Glutamatergic neuron (in vitro differentiated cells): ENCODE measurements at places on chromosomes 16 and 17.
A peak's percentile ranks its signal among the peaks of the same experiment; 100 is the strongest.

DNA sequence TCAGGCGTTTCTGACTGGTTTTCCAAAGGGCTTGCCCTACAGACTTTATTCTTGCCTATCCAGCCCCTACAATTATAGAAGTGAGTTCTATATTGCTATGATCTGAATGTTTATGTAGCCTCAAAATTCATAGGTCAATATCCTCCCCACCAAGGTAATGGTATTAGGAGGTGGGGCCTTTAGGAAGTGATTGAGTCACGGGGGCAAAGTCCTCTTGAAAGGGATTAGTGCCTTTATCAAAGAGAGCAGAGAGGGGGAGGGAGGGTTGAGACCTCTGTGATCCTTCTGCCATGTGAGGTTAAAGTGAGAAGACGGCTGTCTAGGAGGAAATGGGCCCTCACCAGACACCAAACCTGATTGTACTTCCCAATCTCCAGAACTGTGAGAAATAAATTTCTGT, 931 bp upstream of the CPHXL start:
- H3K4me1 ChIP-seq, result no peaks in the 10 kb centered on the region
- no peaks in the 10 kb centered on the region for H3K27me3 ChIP-seq
- DNase-seq, result no peak
- H3K36me3 ChIP-seq, result no peaks in the 10 kb centered on the region
- H3K4me3 ChIP-seq, result no peak overlapping the region

GRCh38 chr17:82775001-82775823, 23.3 kb downstream of the TBCD start:
- peaks cover 2% of the 10 kb centered on the region for H3K27me3 ChIP-seq
- no peaks in the 10 kb centered on the region for H3K36me3 ChIP-seq
- peak; percentile 86 for DNase-seq
- H3K4me3 ChIP-seq, result no peak overlapping the region
- H3K27ac ChIP-seq, result no peak overlapping the region

- peaks cover 6% of the 10 kb centered on the region for H3K36me3 ChIP-seq
- no peaks in the 10 kb centered on the region for H3K4me1 ChIP-seq
- no peak overlapping the region for H3K27ac ChIP-seq
- DNase-seq, result no peak
- no peak overlapping the region for H3K4me3 ChIP-seq
Measured at GRCh38 chr16:54244061-54244886, 42.3 kb downstream of the IRX3 start.

GRCh38 chr16:29676989-29677785, 1.8 kb upstream of the QPRT start:
- H3K27me3 ChIP-seq, result no peaks in the 10 kb centered on the region
- H3K36me3 ChIP-seq, result no peaks in the 10 kb centered on the region

DNA sequence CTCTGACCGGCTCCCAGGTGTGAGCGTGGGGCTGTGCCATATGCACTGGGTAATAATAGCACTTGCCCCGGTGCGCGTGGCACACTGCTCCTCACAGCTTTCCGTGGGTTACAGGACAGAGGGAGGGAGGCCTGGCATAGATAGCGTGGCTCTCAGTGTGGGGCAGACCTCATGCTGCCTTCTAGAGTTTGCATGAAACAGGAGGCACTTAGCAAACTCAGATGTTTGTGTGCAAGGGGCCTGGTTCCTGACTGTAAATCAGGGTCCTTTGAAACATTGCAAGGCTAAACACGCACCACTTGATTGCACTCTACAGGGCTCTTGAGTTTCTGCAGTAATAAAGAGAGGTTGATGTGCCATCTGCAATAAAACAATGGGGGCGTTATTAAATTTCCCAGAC, 101.7 kb downstream of the RPTOR start:
- H3K27me3 ChIP-seq, result peaks cover 8% of the 10 kb centered on the region
- H3K4me1 ChIP-seq, result peaks cover 20% of the 10 kb centered on the region
- H3K36me3 ChIP-seq, result no peaks in the 10 kb centered on the region
- no peak for DNase-seq

- H3K4me1 ChIP-seq, result peaks cover 9% of the 10 kb centered on the region
- no peak overlapping the region for H3K27ac ChIP-seq
- H3K27me3 ChIP-seq, result peaks cover 3% of the 10 kb centered on the region
Measured at GRCh38 chr16:47037396-47037745, 63.9 kb upstream of the DNAJA2 start.

DNA sequence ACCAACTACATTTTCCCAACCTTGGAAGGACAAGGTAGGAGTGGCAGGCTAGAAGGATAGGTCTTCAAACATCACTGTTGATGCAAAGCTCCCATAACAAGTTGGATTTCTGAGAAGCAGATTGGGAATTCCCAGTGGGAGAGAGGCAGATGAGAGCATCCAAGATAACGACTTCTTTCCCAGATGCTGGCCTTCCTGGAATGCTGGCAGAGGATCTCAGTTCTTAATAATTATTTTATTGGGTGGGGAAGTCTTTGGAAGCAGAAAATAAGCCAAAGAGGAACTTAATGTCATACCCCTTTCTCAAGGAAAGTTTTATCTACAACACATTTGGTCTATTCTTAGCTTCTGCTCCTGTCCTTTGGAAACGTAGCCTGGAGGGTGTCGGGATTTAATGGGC, 64.5 kb downstream of the MPRIP start:
- H3K4me1 ChIP-seq, result peaks cover 78% of the 10 kb centered on the region
- H3K27me3 ChIP-seq, result peaks cover 11% of the 10 kb centered on the region
- no peaks in the 10 kb centered on the region for H3K36me3 ChIP-seq

GRCh38 chr17:36111068-36111490, 7.5 kb downstream of the CCL4 start:
- H3K4me3 ChIP-seq, result no peak overlapping the region
- no peak for DNase-seq
- H3K27ac ChIP-seq, result no peak overlapping the region
- H3K36me3 ChIP-seq, result no peaks in the 10 kb centered on the region

GRCh38 chr17:76191896-76192295, 48.4 kb downstream of the RNF157 start:
- DNase-seq, result no peak
- no peaks in the 10 kb centered on the region for H3K36me3 ChIP-seq
- H3K27me3 ChIP-seq, result no peaks in the 10 kb centered on the region
- peaks cover 4% of the 10 kb centered on the region for H3K4me1 ChIP-seq

GRCh38 chr16:1089822-1090619, 6.0 kb downstream of the C1QTNF8 start:
- no peak overlapping the region for H3K4me3 ChIP-seq
- DNase-seq, result no peak
- peaks cover 8% of the 10 kb centered on the region for H3K36me3 ChIP-seq
- H3K27me3 ChIP-seq, result peaks cover 10% of the 10 kb centered on the region

DNA sequence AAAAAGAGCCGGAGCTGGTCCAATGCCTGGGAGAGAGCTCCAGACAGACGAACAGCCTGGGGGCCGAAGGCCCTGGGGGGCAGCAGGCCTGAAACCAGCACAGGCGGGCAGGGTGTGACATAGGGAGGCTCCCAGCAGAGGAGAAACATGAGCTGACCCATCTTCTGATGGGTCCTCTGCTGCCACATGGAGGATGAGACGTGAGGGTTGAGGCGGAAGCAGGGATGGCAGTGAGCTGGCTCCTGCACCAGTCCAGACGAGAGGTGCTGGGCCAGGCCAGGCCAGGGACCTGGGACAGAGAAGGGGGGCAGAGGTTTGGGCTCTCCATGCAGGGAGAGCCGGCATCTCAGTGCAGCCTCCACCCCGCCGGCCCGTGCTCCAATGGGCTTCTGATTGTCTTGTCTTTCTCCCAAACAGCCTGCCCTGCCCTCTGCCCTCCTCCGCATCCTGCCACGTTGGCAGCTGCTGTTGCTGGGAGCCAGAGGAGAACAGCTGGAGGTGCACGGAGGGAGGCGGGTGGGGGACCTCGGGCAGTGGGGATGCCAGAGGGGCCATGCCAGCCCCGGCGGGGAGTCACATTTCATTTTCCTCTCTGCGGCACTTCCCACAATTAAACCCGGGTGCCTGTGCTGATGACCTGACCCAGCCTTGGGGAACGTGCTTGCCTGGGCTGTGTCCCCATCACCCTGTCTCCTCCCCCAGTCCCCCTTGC, 139.1 kb upstream of the GSE1 start:
- peak overlapping the region; percentile 86 for H3K27ac ChIP-seq
- H3K36me3 ChIP-seq, result no peaks in the 10 kb centered on the region
- peaks cover 18% of the 10 kb centered on the region for H3K27me3 ChIP-seq
- peaks cover 34% of the 10 kb centered on the region for H3K4me1 ChIP-seq
- H3K4me3 ChIP-seq, result peak overlapping the region; percentile 78
- DNase-seq, result no peak

- no peak overlapping the region for H3K27ac ChIP-seq
- peaks cover 9% of the 10 kb centered on the region for H3K27me3 ChIP-seq
- no peak overlapping the region for H3K4me3 ChIP-seq
- no peak for DNase-seq
- H3K36me3 ChIP-seq, result peaks cover 4% of the 10 kb centered on the region
Measured at GRCh38 chr17:17400070-17400469, 76.7 kb upstream of the MED9 start.

GRCh38 chr17:77475016-77475976, 334.5 kb downstream of the SEC14L1 start:
- peak; percentile 14 for DNase-seq
- H3K27ac ChIP-seq, result peak overlapping the region; percentile 78
- peak overlapping the region; percentile 30 for H3K4me3 ChIP-seq
- H3K36me3 ChIP-seq, result peaks cover 4% of the 10 kb centered on the region
- H3K27me3 ChIP-seq, result peaks cover 22% of the 10 kb centered on the region

GRCh38 chr17:82338858-82339633, 5.5 kb upstream of the SECTM1 start:
- peaks cover 7% of the 10 kb centered on the region for H3K4me1 ChIP-seq
- DNase-seq, result no peak
- peaks cover 13% of the 10 kb centered on the region for H3K27me3 ChIP-seq
- H3K36me3 ChIP-seq, result no peaks in the 10 kb centered on the region
- no peak overlapping the region for H3K4me3 ChIP-seq

- no peaks in the 10 kb centered on the region for H3K36me3 ChIP-seq
- peak overlapping the region; percentile 66 for H3K27ac ChIP-seq
- DNase-seq, result no peak
- peaks cover 8% of the 10 kb centered on the region for H3K4me1 ChIP-seq
- H3K27me3 ChIP-seq, result peaks cover 5% of the 10 kb centered on the region
Measured at GRCh38 chr17:64130559-64131001, 636 bp upstream of the ERN1 start.

DNA sequence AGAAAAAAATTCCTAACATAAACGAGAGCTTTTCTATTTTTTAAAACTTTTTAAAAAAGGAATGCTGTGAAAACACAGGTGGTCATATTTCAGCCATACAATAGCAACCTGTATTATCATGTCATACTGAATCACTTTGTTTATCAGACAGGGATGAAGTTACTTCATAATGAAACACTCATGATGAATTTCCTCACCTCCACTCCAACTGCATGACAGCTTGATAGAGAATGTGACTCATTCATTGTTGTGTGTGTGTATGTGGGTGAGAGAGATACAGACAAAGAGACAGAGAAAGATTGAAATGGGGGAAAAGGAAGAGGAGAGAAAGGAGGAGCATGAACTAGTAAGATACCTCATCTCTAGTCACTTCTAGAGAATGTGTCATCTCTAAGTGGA, 109.0 kb downstream of the SYCE1L start:
- no peaks in the 10 kb centered on the region for H3K4me1 ChIP-seq
- no peaks in the 10 kb centered on the region for H3K27me3 ChIP-seq
- H3K4me3 ChIP-seq, result no peak overlapping the region
- no peaks in the 10 kb centered on the region for H3K36me3 ChIP-seq
